Astrocyte of the spinal cord (primary cell): ENCODE measurements at places on chromosomes 13 and 19.

GRCh38 chr19:16095071-16095571, 16.6 kb upstream of the RAB8A start:
- no peak for DNase-seq

DNA sequence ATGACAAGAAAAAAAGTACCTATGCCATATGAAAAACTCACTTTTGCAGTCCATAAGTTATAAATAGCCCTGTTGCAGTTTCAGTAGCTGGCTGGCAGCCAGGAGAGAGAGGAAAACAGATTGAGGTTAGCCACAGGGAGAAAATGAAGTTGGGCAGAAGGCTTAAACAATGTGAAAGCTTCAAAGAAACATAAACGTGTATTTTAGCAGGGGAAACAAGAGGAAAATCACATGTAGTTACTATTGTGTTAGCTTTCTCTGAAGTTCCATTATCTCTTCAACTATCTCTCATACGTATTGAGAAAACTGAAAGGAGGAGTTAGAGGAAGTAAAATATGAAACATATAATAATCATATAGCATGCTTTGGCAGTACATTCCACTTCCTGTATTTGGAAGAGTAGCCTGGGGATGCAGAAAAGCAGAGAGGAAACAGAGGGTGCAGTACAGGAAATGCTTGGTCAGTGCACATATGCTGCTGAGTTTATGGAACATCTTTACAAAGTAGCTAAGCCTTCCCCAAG, 1551.1 kb downstream of the EFNB2 start:
- DNase-seq = peak; percentile 88

DNA sequence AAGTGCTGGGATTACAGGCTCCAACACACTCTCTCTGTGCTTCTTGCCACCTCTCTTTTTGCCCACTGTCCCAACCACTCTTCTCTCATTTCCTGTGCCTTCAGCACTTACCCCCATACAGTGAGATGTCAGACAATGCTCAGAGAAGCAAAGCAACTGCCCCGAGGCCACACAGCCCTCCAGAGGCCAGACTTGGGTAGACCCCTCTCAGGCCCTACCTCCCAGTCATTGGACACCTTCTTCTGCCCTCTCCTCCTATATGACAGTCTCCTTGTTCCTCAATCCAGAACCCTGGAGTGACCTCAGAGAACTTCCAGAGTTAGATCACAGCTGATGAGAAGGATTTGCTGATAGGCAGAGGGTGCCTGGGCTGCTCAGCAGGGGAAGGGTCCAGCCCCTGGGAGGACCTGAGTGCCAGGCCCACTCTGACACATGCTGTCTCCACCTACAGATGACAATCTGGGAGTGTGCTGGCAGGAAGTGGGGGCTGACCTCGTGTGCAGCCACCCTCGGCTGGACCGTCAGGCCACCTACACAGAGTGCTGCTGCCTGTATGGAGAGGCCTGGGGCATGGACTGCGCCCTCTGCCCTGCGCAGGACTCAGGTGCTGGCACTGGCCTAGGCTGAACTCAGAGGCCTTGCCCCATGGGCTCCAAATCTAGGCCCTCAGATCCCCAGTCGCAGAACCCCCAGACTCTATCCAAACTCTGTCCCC, 24.4 kb downstream of the LTBP4 start:
- no peak for DNase-seq

DNA sequence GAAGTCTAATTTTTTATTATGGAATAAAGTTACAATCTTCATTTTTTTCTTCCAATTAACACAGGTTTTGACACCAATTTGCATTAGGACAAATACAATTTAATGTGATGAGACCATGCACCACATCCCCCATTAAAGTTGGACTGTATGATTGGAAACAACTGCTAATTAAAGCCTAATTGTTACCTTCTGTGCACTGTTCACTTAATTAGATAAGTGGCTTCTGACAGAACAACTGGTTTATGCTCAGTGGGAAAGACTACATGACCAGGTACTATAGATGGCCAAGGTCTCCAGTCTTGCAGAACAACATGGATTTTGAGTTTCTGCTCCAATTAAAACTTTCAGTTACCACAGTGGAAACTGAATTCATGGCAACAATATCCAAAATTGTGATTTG, 198.1 kb downstream of the FGF14 start:
- DNase-seq = no peak

DNA sequence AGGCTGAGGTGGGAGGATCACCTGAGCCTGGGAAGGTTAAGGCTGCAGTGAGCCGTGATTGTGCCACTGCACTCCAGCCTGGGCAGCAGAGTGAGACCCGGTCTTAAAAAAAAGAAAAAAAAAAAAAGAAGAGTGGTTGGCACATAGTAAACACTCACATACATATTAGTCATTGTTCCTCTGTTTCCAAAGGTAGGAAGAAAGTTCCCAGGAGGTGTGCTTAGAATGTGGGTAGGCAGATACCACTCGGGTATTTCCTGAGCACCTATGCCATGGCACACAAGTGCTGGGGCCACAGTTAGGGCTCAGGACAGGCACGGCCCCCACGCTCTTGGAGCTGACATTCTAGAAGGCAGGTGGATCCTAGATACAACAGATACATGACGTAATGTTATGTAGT, 41.4 kb downstream of the SIPA1L3 start:
- no peak for DNase-seq

DNA sequence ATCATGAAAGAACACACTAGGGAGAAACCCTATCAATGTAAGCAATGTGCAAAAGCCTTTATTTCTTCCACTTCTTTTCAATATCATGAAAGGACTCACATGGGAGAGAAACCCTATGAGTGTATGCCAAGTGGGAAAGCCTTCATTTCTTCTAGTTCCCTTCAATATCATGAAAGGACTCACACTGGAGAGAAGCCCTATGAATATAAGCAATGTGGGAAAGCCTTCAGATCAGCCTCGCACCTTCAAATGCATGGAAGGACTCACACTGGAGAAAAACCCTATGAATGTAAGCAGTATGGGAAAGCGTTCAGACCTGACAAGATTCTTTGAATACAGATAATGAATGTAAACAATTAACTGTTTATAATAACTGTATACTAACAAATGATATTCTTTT, 15.0 kb upstream of the ZNF439 start:
- DNase-seq = no peak

GRCh38 chr19:48487544-48487943, 18.4 kb downstream of the CYTH2 start:
- no peak for DNase-seq

GRCh38 chr19:35812220-35813042, at the start of gene PRODH2:
TSS of gene PRODH2 (minus strand) at chr19:35812845. CDS start at chr19:35812805, 40 bp downstream.
- no peak for DNase-seq

DNA sequence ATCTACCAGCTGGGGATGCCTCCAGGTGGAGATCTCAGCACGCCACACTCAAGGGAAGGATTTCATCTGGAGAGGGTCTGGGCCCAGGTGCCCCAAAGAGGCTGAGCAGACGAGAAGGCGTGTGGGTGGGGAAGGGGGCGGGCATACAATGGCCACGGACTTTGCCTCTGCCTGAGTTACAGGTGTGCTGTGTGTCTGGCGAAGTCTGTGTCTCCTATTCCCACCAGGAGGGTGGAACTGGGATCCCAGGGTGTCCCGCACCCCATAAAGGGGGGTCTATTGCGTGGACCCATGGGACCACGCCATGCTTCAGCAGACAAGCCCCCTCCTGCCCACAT, 3.6 kb downstream of the TLE2 start:
- no peak for DNase-seq

- DNase-seq = no peak
Measured at GRCh38 chr19:2195914-2196313, 32.2 kb downstream of the DOT1L start.

DNA sequence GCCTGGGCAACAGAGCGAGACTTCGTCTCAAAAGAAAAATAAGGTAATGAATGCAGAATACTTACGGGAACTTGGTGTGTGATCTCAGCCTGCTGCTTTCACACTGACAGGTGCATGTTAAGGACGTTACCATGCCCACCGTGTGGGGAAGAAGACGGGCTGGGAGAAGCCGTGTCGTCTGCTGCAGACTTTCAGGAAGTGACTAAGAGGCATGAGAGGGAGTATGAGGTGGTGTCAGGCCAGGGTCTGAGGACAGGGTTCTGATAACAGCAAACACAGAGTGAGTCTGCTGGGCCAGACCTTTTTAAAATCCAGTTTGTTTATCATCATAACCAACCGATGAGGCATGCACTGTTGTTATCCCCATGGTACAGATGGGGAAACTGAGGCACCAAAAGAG, 13.6 kb upstream of the GALP start:
- DNase-seq = peak; percentile 19

- no peak for DNase-seq
Measured at GRCh38 chr13:100636441-100636840, 38.2 kb downstream of the TMTC4 start.

DNA sequence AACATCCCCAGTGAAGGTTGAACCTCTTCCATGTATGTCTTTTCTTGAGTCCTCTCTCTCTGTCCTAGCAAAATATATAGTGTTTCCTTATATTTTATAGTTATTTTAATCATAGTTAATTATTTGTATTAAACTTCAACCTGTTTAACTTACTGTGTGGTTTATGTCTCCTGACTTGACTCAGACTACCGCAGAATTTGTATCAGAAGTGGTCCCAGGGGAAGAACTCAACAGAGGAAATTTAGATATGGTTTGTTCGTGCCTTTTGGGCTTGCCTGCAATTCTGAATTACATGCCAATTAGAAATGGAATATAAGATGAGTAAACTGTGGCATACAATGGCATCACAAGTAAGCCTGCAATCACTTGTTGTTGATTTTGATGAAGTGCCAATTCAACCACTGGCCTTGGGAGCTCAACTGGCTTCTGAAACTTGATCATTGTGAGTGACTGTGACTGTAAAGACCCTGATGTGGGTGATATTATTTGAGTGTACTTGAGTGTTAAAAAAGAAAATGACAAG, 1459.5 kb upstream of the PCDH20 start:
- DNase-seq = peak; percentile 30

GRCh38 chr19:48858984-48859710, 9.3 kb downstream of the PLEKHA4 start:
- no peak for DNase-seq

DNA sequence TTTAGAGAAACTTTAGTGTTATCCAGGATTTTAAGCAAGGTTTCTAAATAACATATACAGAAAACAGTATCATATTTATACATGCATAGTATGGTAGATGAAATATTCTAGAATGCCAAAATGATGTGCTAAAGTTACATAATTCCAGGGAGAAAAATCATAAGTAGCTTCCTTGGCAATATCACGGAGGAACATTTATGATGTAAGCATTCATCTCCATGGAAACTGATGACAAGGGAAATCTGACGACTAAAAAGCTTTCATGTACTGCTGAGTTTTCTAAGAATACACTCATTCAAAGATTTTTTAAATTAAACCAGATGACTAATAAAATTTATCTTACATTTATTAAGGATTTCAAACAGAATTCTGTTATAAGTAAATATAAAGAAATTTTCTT, 4.7 kb downstream of the TEX30 start:
- no peak for DNase-seq

GRCh38 chr19:30086916-30087315, 144.9 kb downstream of the URI1 start:
- DNase-seq = no peak
